Mucosa of gallbladder (tissue), 1 donor: ENCODE measurements at places on chromosomes 6 and 20. TPM values are rescaled to one million over a fixed set of nuclear protein-coding genes. Genes with fewer than 3 reads are reported as not detected.

Gene CLVS2
- total RNA-seq = 0.06 TPM

Gene CD24
- 2,531 TPM for total RNA-seq

Gene DUSP22
- total RNA-seq = 36.4 TPM

Gene CRISP3
- 7.5 TPM for total RNA-seq

Gene FAM83C
- not detected for total RNA-seq

Gene IL20RA
- total RNA-seq = 15.1 TPM

Gene PKIB
- total RNA-seq = 5.5 TPM

Gene LY6G6F
- total RNA-seq = not detected

Gene CDSN
- total RNA-seq = 0.17 TPM

Gene MYT1
- 0.17 TPM for total RNA-seq

Gene HM13
- 204 TPM for total RNA-seq

Gene HLA-DPA1
- total RNA-seq = 185 TPM
